Heart right ventricle (tissue), 16 donors: ENCODE measurements at places on chromosomes 13 and 19. TPM values are rescaled to one million over a fixed set of nuclear protein-coding genes. Genes with fewer than 3 reads are reported as not detected.

DNA sequence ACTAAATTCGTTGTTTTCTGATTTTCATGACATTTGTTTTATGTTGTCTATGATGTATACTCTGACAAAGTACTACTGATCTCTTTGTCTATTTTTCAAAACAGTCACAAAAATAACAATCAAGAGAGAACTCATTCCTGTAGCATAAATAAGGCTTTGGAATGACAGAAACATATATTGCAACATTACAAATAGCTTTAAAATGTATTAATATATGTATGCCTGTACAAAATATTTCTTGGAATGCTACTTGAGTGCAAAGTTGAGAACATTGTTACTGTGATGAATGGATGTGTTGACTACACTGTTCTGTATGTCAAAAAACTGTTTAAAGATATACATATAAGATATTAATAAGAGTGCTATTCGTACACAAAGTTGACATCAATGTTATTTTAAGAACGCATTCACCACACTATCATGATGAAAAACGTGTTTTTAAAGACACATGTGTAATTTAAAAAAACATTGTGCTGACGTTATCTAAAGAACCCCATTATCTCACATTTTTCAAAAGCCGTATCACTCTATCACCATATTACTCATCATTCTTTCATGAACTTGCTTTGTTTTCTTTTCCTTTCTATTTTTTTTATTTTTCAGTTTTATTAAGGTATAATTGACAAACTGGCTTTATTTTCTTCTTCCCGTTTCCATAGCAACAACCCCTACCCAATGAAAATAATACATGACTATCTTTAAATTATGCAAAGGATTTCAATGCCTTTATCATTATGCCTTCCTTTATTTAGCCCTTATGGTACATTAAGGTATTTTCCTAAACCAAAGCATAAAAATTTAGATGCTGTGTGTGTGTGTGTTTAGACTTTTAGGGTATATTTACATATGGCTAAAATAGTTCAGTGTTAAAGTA lies 918.8 kb downstream of the SLITRK1 start:
- H3K27me3 ChIP-seq: no peaks in the 10 kb centered on the region
- H3K4me3 ChIP-seq: no peak overlapping the region
- no peaks in the 10 kb centered on the region for H3K36me3 ChIP-seq
- DNase-seq: no peak
- H3K4me1 ChIP-seq: no peaks in the 10 kb centered on the region
- no peak overlapping the region for H3K27ac ChIP-seq

LILRB2 gene
- 4.1 TPM for total RNA-seq

FFAR3 gene
- 0.49 TPM for total RNA-seq

CFAP97D2 gene
- total RNA-seq: not detected

NLRP13 gene
- not detected for total RNA-seq

GRCh38 chr19:49415102-49415809 lies 8.0 kb downstream of the PTH2 start:
- DNase-seq: no peak
- H3K27ac ChIP-seq: no peak overlapping the region
- no peaks in the 10 kb centered on the region for H3K36me3 ChIP-seq
- peaks cover 43% of the 10 kb centered on the region for H3K27me3 ChIP-seq
- no peaks in the 10 kb centered on the region for H3K4me1 ChIP-seq

- peaks cover 20% of the 10 kb centered on the region for H3K36me3 ChIP-seq
- no peak for DNase-seq
- no peaks in the 10 kb centered on the region for H3K27me3 ChIP-seq
- no peak overlapping the region for H3K27ac ChIP-seq
These were observed 27.6 kb downstream of the PIAS4 start for GRCh38 chr19:4035018-4035566.

OLFM2 gene
- total RNA-seq: 4.1 TPM

- H3K27ac ChIP-seq: no peak overlapping the region
- H3K36me3 ChIP-seq: no peaks in the 10 kb centered on the region
- DNase-seq: no peak
- no peaks in the 10 kb centered on the region for H3K27me3 ChIP-seq
- no peaks in the 10 kb centered on the region for H3K4me1 ChIP-seq
- no peak overlapping the region for H3K4me3 ChIP-seq
These were observed 61.8 kb downstream of the ZNF723 start for GRCh38 chr19:22893855-22894270.

GRCh38 chr13:112465251-112466131 lies 89.3 kb downstream of the SPACA7 start:
- no peak overlapping the region for H3K27ac ChIP-seq
- H3K36me3 ChIP-seq: no peaks in the 10 kb centered on the region
- no peaks in the 10 kb centered on the region for H3K27me3 ChIP-seq

ZNF90 gene
- total RNA-seq: 0.81 TPM

DNA sequence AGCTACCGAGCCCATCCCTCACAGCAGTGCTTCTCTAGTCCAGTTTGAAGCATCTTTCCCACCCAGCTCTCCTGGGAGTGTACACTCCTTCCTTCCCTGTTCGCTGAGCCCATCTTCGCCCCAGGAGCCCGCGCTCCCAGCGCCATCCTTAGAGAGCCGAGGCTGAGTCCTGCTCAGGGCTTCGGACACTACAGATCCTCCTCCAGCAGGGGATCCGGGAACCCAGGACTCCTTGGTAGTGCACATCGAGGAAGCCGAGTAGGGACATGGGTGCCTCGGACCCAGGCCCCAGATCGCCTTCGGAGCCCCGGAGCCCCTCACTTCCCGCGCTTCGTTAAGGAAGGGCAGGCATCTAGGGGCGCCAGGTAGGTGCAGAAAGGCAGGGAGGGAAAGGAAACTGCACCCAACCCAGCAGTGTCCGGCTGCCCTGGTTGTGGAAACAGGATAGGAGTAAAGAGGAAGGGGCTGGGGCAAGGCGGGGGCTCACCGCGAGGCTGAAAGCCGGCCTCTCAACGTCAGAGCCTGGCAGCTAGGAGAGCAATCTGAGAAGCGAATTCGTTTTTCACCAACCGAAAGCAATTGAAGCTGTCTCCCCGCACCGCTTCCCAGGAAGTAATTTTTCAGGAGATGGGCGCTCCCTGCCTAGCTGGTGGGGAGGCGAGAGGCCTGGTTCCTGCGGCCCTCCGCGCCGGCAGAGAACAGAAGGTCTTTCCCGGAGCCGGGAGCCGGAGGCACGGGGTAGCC lies 1.0 kb downstream of the PDX1 start:
- no peak overlapping the region for H3K27ac ChIP-seq
- H3K4me1 ChIP-seq: peaks cover 27% of the 10 kb centered on the region
- H3K27me3 ChIP-seq: peaks cover 55% of the 10 kb centered on the region
- no peaks in the 10 kb centered on the region for H3K36me3 ChIP-seq
